ENCODE measurements at places on chromosomes 6 and 20. TPM values are rescaled to one million over a fixed set of nuclear protein-coding genes. Genes with fewer than 3 reads are reported as not detected.

DNA sequence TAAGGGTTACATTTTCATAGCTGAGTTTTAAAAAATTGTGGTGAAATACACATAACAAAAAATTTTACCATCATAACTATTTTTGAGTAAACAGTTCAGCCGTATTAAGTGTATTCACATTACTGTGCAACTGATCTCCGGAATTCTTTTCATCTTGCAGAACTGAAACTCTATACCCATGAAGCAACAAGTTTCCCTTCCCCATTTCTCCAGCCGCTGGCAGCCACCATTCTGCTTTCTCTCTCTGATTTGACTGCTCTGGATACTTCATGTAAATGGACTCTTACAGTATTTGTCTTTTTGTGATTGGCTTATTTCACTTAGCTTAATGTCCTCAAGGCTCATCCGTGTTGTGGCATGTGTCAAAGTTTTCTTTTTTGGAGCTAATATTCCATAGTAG, 341.6 kb downstream of the QKI start:
- H3K27me3 ChIP-seq = no peaks in the 10 kb centered on the region
- DNase-seq = no peak
- H3K4me3 ChIP-seq = no peak overlapping the region
- no peaks in the 10 kb centered on the region for H3K4me1 ChIP-seq

GRCh38 chr6:165178056-165178455, 131.3 kb downstream of the C6orf118 start:
- H3K4me3 ChIP-seq = no peak overlapping the region
- H3K4me1 ChIP-seq = no peaks in the 10 kb centered on the region
- H3K27me3 ChIP-seq = no peaks in the 10 kb centered on the region
- no peak overlapping the region for H3K27ac ChIP-seq

DNA sequence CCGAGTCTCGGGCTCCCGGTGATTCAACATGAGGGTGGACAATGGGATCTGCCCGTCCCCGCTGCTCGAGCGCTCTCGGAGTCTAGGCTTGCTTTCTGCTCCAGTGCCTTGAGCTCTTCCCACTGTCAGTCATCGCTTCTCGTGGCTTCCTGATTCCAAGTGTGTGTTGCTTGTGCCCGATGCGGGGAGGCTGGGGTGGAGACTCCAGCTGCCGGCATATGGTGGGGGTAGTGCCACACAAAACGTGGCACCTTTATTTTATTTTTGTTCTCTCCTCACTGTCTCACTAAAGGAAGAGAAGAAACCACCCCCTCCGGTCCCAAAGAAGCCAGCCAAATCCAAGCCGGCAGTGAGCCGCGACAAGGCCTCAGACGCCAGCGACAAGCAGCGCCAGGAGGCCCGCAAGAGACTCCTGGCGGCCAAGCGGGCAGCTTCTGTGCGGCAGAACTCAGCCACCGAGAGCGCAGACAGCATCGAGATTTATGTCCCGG, 14.8 kb upstream of the MYL9 start:
- no peak overlapping the region for H3K27ac ChIP-seq
- DNase-seq = no peak
- no peaks in the 10 kb centered on the region for H3K27me3 ChIP-seq

DNA sequence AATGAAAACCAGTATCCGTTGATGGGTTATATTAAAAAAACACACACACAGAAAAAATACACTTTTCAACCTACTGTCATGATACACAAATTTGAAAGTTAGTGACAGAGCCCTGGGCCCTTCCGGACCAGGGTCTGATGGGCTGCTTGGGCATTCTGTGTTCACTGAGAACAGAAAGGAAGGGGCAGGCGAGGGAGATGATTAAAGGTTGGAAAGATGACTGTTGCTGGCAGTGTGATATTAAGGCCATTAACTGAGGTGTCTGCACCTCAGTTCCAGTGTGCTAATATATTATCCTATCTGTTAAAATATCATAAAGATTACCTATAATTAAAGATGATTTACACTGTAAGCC, 18.7 kb upstream of the QKI start:
- no peak for DNase-seq
- H3K36me3 ChIP-seq = no peaks in the 10 kb centered on the region
- H3K4me3 ChIP-seq = no peak overlapping the region
- H3K4me1 ChIP-seq = no peaks in the 10 kb centered on the region
- no peaks in the 10 kb centered on the region for H3K27me3 ChIP-seq

- no peaks in the 10 kb centered on the region for H3K27me3 ChIP-seq
- no peak for DNase-seq
Observed at GRCh38 chr6:40997234-40997957, 41.6 kb downstream of the UNC5CL start.

- peaks cover 47% of the 10 kb centered on the region for H3K4me1 ChIP-seq
- no peaks in the 10 kb centered on the region for H3K27me3 ChIP-seq
- no peak overlapping the region for H3K27ac ChIP-seq
- DNase-seq = no peak
Observed at GRCh38 chr6:107709341-107709740, 114.8 kb downstream of the SCML4 start.

Gene BTNL2
- not detected for polyA plus RNA-seq

Gene PACRG
- not detected for polyA plus RNA-seq

Gene HTR1E
- not detected for polyA plus RNA-seq

Gene MARCKS
- not detected for polyA plus RNA-seq

Gene FAM83B
- polyA plus RNA-seq = not detected

Gene UFL1
- 20.7 TPM for polyA plus RNA-seq

Gene RBM24
- polyA plus RNA-seq = 0.74 TPM

Gene SLC26A8
- polyA plus RNA-seq = not detected

Measured in CD8-positive, alpha-beta memory T cell (primary cell).